Nephron progenitor cell (in vitro differentiated cells): ENCODE measurements at places on chromosomes 4 and X.

DNA sequence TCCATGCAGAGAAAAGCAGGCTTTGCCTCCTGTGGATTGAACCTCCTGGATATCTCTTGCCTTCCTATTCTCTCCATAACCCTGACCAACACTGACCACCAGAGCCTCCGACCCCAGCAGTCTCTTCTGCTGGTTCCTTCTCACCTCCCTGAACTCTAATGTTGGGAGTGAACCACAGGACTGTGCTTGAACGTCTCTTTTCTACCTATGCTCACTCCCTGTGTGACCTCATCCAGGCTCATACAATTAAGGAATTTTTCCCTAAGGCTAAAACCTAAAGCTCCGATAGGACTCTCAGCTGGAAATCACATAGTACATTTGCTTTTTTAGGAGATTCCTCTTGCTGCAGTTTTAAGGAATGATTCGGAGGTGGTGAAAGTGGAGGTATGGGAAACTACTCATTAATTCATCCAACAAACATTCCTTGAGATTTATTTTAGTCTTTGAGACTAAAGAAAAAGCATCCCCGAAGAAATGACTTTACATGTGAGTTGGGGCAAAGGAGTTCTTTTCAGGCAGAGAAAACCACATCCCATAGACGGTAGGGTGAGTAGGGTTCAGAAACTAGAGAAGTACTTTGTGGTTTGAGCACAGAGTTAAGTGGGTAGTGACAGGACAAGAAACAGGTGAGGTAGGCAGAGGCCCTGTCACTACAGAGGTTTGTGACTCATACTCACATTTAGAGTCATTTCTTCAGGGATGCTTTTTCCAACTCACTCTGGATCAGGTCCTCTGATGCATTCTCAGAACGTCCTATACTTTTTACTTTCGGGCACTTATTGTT, 30.8 kb downstream of the NDNF start:
- no peak for DNase-seq

- DNase-seq = no peak
Observed at GRCh38 chr4:129246910-129247461, 151.0 kb downstream of the C4orf33 start.

DNA sequence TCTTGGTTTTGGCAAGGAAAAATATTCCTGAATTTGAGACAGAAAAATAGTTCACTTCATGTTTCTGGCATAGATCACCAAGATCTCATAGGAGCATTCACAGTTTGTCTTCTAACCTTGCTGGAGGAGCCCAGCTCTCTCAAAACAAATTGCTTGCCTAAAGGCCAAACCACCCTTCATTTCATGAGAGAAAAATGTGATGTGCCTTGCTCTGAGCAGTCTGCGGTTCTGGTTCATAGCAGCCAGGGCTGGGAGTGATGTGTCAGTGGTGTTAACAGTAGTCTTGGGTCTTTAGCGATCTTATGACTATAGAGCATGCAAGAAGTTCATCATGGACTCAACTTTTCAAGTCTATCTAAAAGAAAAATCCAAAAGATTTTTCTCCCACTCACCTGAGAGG, 183.3 kb downstream of the DCLK2 start:
- no peak for DNase-seq

DNA sequence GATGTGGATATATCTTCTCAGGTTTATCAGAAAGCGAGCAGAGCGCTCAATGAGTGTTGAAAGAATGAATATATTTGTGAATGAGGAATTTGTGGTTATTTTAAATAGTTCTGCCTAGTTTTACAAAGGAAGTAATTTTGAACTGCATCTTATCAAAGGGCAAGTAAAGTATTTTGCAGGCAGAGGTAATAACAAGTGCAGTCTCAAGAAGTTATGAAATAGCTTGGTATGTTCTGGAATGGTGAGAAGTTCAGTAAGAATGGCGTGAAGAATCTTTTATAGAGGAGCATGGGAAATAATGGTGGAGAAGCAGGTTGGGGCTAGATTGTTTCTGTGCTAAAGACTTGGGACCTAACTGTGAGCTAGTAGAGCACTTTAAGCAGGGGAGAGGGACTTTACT, 10.9 kb downstream of the TMA16 start:
- DNase-seq = no peak

- DNase-seq = peak; percentile 9
Observed at GRCh38 chrX:72307646-72308051, 1.9 kb upstream of the CITED1 start.

- DNase-seq = no peak
Observed at GRCh38 chr4:136664988-136665387, 867.3 kb downstream of the PCDH18 start.

DNA sequence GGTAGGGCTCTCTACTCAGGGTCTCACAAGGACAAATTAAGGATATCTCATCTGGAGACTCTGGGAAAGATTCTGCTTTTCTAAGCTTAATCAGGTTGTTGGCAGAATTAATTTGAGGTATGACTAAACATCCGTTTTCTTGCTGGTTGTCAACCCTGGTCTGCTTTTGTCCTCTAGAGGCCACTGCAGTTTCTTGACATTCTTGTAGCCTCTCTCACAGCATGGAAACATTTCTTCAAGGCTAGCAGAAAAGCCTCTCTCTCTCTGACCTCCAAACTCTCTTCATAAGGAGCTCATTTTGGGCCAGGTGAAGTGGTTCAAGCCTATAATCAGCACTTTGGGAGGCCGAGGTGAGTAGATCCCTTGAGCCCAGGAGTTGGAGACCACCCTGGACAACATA, 749.5 kb upstream of the PCDH7 start:
- DNase-seq = no peak

DNA sequence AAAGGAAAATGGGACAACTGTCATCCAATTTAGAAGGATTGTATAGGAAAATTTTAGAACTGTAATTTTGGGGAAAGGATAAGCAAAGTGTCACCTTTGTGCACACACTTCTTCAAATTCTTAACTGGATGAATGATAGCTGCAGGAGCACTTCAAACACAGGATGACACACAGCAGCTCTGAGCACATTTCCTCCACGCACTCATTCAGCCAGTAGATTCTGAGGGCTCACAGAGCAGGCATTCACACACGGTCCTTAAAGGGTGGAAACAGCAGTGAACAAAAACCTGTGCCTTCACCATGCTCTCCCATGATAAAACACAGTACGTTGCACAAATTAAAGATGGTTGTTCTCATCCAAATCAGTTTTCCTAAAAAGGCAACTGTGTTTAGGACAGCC, 38.5 kb upstream of the KLF3 start:
- DNase-seq = no peak

- no peak for DNase-seq
Observed at GRCh38 chr4:61003301-61003700, 196.8 kb upstream of the ADGRL3 start.

- no peak for DNase-seq
Observed at GRCh38 chr4:98522636-98523395, 135.6 kb downstream of the TSPAN5 start.

- no peak for DNase-seq
Observed at GRCh38 chrX:115112411-115112810, 76.8 kb upstream of the RBMXL3 start.

DNA sequence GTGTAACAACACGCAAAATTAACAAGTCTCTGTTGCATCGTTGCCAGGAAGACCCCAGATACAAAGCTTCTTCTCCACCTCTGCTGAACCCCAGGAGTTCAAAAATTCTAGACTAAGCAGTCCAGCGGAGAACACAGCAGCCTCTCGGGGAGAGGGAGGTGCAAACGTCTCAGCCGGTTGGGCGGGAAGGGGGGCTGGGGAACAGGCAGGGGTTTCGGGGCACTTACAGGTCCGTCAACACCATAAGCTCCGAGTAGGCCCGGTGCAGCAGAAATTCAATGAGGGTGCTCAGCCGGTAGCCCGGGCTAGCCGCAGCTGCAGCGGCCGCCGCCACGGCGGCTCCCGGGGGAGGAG, 394 bp downstream of the MED14 start:
- no peak for DNase-seq

GRCh38 chrX:48937054-48937907, 18.5 kb upstream of the PIM2 start:
- DNase-seq = no peak

DNA sequence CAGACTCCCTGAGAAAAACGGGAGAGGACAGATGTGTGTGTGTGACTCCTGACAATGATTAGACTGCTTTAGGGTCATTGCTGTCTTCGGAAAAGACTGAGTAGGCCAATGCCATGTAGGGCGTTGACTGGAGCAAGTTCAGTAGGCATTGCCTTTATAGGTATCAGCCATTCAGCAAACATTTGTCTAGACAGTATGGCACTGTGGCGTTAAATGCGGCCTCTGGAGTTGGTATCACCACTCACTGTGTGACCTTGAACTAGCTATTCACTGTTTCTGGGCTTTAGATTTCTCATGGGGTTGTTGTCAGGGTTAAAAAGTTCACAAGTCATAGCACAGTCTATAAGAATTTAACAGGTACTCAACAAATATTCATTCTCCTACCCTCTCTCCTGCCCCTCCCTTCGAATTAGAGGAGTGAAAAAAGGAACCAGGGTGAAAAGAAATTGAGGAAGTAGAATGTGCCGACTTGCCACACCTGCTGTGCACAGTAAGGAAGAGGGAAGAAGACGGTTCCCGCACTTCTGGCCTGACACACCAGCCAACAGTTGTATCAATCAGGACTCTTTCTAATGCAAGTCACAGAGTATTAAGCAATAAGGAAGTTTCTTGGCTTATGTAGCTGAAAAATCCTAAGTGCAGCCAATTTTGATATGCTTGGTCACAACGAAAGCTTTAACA, 83.2 kb upstream of the PLAC8 start:
- no peak for DNase-seq

DNA sequence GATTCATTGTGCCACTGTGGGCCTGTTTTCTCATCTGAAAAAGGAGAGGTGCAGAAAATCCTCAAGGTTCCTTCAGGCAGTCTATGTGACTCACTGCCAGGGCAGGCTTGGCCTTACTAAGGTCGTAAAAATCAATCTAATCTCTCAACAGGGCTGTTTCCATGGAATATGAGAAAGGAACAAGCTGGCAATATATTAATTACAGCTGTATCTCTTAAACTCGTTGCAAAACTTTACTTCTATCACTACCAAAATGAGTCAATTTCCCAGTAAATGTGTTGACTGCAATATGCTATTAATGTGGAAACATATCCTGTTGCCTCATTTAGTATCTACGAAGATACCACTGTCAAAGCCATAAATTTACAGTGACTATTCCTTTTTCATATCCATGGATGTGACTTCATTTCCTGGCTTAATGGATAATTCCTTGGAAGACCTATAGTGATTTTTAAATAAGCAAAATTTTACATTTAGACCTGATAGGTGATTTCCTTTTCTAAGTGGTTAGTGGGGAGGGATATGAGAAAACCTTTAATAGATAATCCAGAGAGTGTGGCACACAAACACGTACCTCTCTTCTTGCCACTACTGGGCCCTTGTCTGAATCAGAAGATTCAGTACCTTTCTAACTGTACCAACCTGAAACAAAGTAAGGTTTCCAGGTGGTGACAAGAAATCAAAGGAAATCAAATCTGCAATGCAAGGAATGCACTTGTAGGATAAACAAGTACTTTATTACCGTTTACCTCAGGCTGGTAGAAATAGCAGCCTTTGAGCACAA, 127.4 kb upstream of the FTHL17 start:
- no peak for DNase-seq

GRCh38 chr4:69760455-69760854, at the start of gene SULT1B1:
TSS of gene SULT1B1 (minus strand) at chr4:69760620. CDS start at chr4:69755217, 5,403 bp downstream.
- no peak for DNase-seq

- DNase-seq = no peak
Observed at GRCh38 chr4:4670869-4671268, 129.0 kb upstream of the STX18 start.

DNA sequence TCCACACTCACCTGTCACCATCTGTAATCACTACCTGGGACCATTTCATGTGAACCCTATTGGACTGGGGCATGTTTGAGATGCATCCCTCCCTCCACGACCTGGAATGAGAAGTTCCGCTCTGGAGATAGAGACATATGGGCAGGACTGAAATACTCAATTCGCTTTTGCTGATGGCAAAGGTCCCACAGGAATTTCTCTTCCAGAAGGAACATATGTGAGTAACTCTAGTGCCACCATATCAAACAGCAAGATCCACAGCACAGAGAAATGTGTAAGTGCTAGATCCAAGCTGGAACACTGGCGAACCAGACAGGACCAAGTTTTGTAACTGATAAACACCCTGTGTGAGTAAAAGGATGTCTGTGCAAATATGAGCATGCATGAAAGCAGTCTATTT, 43.9 kb downstream of the SEL1L3 start:
- DNase-seq = no peak

- DNase-seq = no peak
Observed at GRCh38 chr4:82583897-82584587, 22.3 kb upstream of the TMEM150C start.

DNA sequence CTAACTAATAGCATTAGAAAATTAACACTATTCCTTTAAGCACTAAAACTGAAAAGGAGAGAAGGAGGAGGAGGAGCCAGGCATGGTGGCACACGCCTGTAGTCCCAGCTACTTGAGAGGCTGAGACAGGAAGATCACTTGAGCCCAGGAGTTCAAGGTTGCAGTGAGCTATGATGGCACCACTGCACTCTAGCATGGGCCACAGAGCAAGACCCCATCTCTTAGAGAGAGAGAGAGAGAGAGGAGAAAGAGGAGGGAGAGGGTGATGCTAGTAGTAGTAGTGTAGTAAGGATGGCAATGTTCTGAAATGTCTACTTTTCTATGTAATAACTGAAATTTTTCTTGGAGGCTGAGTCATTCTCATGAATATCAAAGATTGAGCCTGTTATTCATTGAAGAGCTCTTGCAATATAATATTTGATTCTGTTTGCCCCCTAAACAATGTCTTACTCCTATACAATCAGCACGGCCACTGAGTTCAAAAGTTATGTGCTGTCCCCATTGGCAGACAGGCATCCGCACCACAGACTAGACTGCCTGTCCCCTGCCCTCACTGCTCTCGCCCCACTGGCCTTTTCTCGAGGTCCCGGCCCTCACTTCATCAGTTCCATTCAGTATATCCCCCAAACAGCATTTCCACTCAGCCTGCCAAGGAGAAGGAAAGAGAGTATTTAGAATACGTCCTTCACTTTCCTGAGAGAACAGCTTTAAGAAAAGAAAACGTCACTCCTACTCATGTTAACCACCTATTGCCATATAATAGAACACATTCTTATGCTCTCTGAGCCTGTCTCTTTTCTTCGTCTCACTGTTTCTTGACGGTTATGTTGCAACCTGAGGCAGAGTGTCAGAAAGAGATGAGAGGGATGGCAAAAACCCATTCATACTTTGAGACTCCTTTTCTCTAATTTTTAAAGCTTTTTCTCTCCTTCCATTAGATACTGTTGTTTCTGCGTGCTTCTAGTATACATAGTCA, 238.1 kb downstream of the PALLD start:
- no peak for DNase-seq

DNA sequence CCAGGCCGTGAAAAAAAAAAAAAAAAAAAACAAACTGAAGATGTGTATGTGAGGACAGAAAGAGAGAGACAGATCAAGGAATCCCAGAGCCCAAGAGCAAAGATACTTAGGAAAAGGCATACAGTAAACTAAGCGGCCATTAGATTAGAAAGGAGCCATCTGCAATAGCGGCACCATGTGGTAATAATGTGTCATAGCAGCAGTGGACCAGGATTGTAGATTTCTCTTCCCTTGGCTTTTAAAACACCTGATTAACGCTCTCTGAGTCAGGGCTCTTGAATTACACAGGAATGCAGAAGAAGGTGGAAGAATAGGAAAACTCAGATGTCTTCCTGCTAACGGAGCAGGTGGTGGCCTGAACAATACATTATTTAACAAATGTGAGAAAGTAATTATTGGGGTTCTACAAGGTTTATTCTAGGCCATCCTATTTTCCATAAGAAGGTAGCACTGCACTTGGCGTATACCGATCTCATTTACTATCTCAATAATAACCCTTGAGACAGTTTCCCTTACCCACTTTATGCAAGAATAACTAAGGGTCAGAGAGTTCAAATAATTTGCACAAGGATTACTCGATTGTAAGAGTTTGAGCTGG, 182.7 kb downstream of the KCNIP4 start:
- peak; percentile 61 for DNase-seq

GRCh38 chrX:1435241-1435895, 17.3 kb downstream of the ASMTL start:
- no peak for DNase-seq
